ENCODE measurements at places on chromosomes 5 and 9.
A peak's percentile ranks its signal among the peaks of the same experiment; 100 is the strongest.

GRCh38 chr9:93003552-93004407 is 54.7 kb upstream of the SUSD3 start:
- peak overlapping the region; percentile 42 for H3K4me3 ChIP-seq
- peak; percentile 85 for DNase-seq
- peak overlapping the region; percentile 72 for H3K27ac ChIP-seq

- no peaks in the 10 kb centered on the region for H3K36me3 ChIP-seq
- no peak for DNase-seq
- no peaks in the 10 kb centered on the region for H3K27me3 ChIP-seq
- H3K4me3 ChIP-seq: no peak overlapping the region
Measured at GRCh38 chr5:98767581-98767980, 5.9 kb upstream of the RGMB start.

DNA sequence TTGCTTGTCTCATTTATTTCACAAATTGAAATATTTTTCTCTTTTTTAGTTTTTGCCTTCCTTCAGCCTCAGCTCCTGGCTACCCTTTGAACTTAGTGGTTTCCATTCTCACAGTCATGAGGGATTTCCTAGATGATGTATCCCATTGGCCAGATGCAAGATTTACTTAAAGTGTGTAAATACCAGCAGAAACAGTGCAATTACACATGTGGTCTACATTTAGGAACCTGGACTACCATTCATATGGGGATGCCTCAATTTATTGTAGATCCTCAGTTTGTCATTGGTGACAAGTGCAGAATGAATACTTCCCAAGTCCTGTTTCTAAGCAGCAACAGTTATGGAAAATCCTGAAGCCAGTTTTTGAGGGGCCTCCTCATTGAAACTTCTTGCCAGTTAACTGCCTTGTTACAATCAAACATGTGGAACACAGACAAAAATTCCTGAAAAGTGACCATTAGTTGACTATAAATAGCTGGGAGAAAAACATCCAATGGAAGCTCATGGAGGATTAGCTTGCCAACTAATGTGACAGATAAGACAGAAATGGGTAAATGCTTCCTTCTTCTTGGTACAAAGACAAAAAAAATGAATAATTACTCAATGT is 113.6 kb upstream of the FER start:
- no peaks in the 10 kb centered on the region for H3K27me3 ChIP-seq
- no peak for DNase-seq
- H3K4me1 ChIP-seq: no peaks in the 10 kb centered on the region

- no peak overlapping the region for H3K27ac ChIP-seq
- DNase-seq: peak; percentile 48
- H3K36me3 ChIP-seq: peaks cover 21% of the 10 kb centered on the region
- no peaks in the 10 kb centered on the region for H3K27me3 ChIP-seq
- H3K4me1 ChIP-seq: no peaks in the 10 kb centered on the region
Measured at GRCh38 chr9:87657190-87657589, 68.7 kb upstream of the CTSL start.

GRCh38 chr9:105331160-105331559 is 86.7 kb downstream of the SLC44A1 start:
- H3K4me3 ChIP-seq: no peak overlapping the region
- H3K27me3 ChIP-seq: no peaks in the 10 kb centered on the region
- no peaks in the 10 kb centered on the region for H3K36me3 ChIP-seq
- no peak overlapping the region for H3K27ac ChIP-seq
- H3K4me1 ChIP-seq: peaks cover 4% of the 10 kb centered on the region

DNA sequence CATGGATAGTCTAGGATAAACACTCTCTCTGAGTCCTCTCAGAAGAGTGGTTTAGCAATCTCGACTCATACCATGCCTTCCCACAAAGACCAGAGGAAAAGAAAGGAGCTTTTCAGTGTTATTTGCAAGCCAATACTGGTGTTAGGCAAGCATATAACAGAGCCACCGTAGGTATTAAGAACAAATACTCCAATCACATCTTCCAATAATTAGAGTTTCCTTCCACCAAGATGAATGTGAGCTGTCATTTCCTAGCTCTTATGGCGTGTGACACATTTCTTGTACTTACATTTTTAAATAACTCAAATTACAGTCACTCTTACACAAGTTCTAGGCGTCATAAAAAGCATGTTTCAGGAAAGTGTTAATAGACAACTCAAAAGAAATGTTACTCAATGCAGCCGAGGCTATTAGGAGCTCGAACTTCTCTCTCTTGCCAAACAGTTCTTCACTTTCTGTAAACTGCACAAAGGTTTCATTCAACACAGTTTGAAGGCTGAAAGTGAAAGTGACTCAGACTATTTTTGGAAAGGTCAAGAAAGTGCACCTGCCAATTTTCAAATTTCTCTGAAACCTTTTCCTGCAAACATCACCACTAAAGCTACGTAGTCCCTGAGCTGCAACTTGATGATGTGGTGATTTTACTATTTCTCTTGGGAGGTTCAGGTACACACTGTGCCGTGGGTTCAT is 153.8 kb downstream of the AUH start:
- peaks cover 19% of the 10 kb centered on the region for H3K4me1 ChIP-seq
- H3K4me3 ChIP-seq: no peak overlapping the region
- no peak for DNase-seq
- peak overlapping the region; percentile 74 for H3K27ac ChIP-seq
- H3K27me3 ChIP-seq: no peaks in the 10 kb centered on the region

- H3K27me3 ChIP-seq: no peaks in the 10 kb centered on the region
- DNase-seq: no peak
- H3K27ac ChIP-seq: no peak overlapping the region
- H3K36me3 ChIP-seq: no peaks in the 10 kb centered on the region
- H3K4me1 ChIP-seq: no peaks in the 10 kb centered on the region
Measured at GRCh38 chr5:173042763-173043107, 13.4 kb upstream of the CREBRF start.

- H3K4me1 ChIP-seq: no peaks in the 10 kb centered on the region
- H3K27me3 ChIP-seq: no peaks in the 10 kb centered on the region
- DNase-seq: no peak
- H3K36me3 ChIP-seq: no peaks in the 10 kb centered on the region
Measured at GRCh38 chr9:115495836-115496235, 377.9 kb upstream of the TNC start.

DNA sequence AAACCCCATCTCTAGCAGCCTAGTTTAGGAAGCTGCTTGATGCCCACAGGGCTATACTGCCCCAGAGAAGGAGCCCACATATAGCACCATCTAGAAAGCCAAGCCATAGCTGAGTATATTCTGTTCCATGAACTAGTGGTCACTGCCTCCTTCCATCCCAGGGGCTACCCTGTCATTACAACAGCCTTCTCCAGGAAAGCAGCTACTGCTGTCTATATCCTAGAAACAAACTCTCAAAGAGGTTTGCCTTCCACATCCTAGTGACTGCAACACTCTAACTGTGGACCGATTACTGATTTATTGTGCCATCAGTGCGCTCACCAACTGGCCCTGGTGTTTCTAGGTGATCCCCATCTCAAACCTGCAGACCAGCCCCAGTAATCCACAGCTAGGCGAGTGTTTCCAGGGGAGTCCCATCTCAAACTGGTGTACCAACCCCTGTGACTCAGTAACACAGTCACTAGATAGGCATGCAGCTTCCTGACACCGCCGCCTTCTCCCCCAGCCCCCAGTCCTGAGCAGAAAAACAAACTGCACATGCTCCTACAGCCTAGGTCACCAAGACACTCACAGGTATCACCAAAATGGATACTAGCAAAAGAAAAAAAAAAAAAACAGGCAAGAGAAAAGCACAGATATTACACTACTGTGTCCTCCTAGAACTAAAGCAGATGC is 14.8 kb downstream of the SPTLC1 start:
- H3K27ac ChIP-seq: no peak overlapping the region
- no peak overlapping the region for H3K4me3 ChIP-seq
- H3K27me3 ChIP-seq: no peaks in the 10 kb centered on the region
- DNase-seq: no peak
- peaks cover 20% of the 10 kb centered on the region for H3K36me3 ChIP-seq

DNA sequence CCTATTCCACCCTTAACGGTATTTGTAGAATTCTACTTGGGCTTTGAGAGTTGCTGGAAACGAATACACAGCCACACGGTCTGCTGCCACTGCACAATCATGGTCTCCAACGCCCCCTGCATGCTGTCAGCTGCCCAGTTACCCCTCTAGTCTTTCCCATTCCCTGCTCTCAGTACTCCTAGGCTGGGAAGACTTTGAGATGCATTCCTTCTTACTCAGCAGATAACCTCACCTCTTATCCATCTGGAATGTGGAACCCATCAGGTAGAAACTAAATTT is 92.8 kb downstream of the ANKH start:
- no peak overlapping the region for H3K4me3 ChIP-seq
- H3K4me1 ChIP-seq: no peaks in the 10 kb centered on the region
- H3K27me3 ChIP-seq: no peaks in the 10 kb centered on the region
- no peaks in the 10 kb centered on the region for H3K36me3 ChIP-seq
- H3K27ac ChIP-seq: no peak overlapping the region
- DNase-seq: no peak

DNA sequence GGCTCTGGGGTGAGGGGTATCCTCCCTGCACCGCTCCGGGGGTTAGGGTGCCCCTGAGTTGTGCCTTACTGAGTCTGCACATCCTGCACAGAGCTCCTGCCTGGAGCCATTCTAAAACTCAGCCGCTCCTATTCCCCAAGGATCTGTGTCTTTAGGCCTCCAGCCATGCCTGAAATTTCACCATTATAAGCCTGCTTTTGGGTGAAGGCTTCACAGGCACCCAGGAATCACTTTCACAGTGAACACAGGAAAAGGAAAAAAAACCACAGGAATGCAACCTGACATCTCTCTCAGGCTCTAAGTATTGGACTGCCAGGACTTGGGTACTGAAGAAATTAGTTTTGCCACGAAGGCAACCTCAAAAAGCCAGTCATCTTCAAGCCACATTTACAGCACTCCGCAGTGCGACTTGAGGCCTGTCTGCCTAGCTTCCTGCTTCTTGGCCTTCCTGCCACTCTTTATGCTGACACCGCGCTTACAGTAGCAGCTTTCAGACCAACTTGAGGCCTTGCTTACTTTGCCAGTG is 30.9 kb downstream of the GALNT10 start:
- H3K27ac ChIP-seq: peak overlapping the region; percentile 47
- no peaks in the 10 kb centered on the region for H3K27me3 ChIP-seq
- peaks cover 7% of the 10 kb centered on the region for H3K36me3 ChIP-seq
- H3K4me1 ChIP-seq: peaks cover 11% of the 10 kb centered on the region
- no peak for DNase-seq
- no peak overlapping the region for H3K4me3 ChIP-seq

All from upper lobe of left lung (tissue), 6 donors.